Urothelium cell line (cell line): ENCODE measurements at places on chromosomes 5 and 9.

DNA sequence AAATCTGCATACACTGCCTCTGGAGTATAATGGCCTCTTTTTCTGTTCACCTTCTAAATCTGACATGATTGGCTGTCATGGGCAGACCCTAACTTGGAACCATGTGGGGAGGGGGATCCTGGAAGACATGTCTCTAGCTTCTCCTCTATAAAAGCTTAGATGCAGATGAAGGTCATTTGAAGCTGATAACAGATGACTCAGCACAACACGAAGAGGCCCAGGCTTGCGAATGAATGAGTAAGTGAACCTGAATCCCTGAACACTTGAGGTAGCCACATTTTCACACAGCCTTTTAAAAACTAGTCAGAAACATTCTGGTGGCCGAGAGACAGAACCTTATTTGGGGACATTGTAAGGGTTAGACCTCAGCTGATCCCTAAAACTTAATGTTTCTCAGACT is 282.6 kb downstream of the ELAVL2 start:
- peak; percentile 3 for DNase-seq

GRCh38 chr5:7422316-7423106 is 26.6 kb downstream of the ADCY2 start:
- no peak for DNase-seq

- no peak for DNase-seq
These were observed 3.8 kb downstream of the SOX30 start for GRCh38 chr5:157648275-157648990.

DNA sequence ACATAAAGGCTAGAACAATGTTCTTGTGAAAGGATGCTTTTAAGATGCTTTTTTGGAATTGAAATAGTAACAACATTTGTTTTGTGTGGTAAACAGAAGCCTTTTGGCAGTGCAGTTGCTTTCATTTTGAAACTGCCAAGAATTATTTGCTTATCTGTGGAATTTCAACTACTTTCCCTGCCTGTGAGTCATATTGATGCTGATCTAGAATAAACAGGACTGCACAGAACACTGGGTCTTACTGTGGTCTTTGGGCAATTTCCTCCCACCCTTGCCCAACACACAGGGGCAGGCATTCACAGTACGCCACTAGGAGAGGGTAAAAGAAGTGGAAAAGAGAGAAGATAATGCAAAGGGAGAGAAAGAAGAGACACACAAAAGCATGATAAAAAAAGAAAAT is 483.7 kb downstream of the ELAVL2 start:
- peak; percentile 26 for DNase-seq

DNA sequence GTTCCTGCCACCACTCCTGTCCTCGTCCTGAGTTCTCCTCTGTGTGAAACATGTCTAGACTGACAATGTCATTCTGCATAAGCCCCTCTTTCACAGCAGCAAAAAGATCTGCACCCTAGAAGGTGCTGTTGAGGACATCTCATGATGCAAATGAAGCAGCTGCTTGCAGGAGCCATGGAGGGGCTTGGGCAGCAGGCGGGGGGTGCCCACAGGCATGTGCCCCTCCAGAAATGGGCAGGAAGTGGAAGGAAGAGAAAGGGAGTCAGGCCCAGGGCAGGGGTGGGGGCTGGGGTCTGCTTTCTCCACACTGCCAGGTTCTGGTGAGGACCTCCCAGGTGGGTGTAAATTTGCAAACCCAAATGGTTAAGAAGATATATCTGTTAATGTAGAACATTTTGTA is 54.5 kb upstream of the KCNMB1 start:
- no peak for DNase-seq

- peak; percentile 10 for DNase-seq
These were observed 290.8 kb downstream of the YTHDC2 start for GRCh38 chr5:113804264-113804663.

- DNase-seq = no peak
These were observed 10.7 kb downstream of the NKD2 start for GRCh38 chr5:1019001-1019905.

GRCh38 chr5:8376478-8376877 is 507.5 kb downstream of the MTRR start:
- no peak for DNase-seq

DNA sequence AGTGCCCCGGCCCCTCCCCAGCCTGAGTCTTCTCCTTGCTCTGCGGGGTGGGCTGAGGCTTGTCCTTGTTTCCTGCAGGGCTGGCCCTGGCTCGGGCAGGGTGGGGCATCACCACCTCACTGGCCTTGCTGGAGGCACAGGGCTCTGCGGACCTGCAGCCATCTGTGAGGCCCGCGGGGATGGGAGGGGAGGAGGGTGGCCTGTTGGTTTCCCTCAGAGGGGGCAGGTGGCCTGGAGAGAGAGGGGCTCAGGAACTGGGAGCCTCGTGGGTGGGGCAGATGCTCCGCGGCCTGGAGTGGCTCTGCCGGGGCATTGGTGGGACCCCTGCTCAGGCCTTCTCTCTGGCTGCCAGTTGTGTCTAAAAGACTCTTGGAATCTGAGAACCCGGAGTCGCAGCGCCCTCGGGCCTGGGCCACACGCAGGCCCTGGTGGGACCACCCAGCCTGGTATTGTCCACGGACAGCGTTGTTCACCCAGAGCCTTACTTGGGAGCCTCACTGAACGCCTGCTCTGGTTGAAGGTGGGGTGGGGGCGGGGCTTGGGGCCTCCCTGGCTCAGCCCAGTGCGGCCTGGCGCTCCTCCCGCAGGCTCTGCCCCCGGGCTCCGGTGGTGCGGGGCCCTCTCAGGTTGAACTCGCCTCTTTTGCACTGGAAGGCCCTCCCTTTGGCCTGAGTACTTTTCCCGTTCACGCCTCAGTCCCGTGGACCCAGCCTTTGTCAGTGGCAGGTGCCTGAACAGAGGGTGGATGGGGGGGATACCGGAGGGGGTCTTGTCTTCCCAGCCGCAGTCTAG is 111.3 kb downstream of the RXRA start:
- no peak for DNase-seq

- DNase-seq = peak; percentile 18
These were observed 15.5 kb upstream of the SLC36A3 start for GRCh38 chr5:151318850-151319732.

GRCh38 chr9:115397591-115398312 is 279.8 kb upstream of the TNC start:
- DNase-seq = no peak

- DNase-seq = peak; percentile 33
These were observed 25.3 kb upstream of the PPP1R2B start for GRCh38 chr5:156824800-156825199.

- DNase-seq = no peak
These were observed 20.3 kb upstream of the RNF180 start for GRCh38 chr5:64145216-64145895.

DNA sequence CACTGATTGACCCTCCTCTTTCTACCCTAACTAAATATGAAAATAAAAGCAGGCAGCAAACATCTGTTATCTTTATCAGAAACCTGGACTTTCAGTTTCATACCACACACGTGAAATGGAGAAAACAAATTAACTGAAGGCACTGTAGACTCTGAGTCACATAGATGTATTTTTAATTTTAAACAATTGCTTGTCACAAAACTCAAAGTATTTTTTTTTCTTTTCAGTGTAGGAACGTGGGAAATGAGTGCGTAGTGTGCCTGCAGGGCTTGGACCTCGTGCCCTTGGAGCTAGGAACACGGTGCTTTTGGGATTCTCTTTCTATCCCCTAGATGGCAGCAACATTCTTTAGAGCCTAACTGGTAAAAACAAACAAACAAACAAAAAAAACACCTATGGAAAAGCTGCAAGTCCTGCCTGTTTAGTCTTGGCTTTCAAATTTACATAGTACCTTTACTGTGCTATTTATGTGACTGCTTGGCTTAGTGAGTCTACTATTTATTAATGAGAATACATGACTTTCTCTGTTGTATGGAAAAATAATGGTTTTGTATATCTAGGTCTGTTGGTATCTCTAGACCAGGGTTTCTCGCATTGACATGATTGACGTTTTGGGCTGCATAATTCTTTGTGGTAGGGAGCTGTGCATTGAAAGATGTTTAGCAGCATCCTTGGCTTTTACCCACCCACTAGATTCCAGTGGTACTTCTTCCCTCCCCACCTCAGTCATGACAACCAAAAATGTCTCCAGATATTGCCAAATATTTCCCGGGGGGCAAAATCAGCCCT is 16.8 kb upstream of the ACTBL2 start:
- DNase-seq = peak; percentile 60

DNA sequence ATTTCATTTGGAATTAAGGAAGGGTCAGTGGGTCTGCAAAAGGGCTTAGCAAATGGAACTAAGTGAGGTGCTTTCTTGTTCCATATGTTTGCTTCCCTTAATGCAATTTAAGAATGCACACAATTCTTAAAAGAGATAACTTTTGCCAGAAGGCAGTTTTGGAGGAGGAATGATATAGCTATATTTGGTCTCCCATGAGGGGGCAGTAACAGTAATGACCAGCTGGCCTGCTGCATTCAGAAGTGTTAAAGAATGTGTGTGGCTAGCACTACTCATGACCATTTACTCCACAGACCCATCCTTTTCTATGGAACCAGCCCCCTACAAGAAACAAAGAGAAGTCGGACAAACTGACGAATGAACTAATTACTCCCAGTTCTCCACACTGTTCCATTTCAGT is 638.9 kb downstream of the RAB3C start:
- DNase-seq = no peak

GRCh38 chr5:176629853-176630680 is at the start of the genes EIF4E1B and SNCB:
Gene EIF4E1B, plus strand, starts transcription at chr5:176630675. Its CDS starts 12,113 bp downstream, at chr5:176642788.
Gene SNCB, minus strand, starts transcription at chr5:176630534. Its CDS starts 880 bp downstream, at chr5:176629654.
- DNase-seq = peak; percentile 81

- no peak for DNase-seq
These were observed 229.0 kb downstream of the ROR2 start for GRCh38 chr9:91720751-91721705.

DNA sequence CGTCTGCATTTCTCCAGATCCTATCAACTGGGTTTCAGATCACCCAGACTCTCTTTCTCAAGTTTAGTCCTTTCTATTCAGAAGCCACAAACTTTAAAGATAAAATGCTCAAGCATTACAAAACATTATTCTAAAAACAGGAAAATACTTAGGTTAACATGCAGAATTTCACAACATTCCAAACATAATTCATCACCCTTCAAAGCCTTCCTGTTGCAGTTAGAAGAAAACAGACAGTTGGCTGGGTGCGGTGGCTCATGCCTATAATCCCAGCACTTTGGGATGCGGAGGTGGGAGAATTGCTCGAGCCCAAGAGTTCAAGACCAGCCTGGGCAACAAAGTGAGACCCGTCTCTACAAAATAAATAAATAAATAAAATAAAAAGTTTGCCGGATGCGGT is 7.7 kb upstream of the OCLN start:
- no peak for DNase-seq

DNA sequence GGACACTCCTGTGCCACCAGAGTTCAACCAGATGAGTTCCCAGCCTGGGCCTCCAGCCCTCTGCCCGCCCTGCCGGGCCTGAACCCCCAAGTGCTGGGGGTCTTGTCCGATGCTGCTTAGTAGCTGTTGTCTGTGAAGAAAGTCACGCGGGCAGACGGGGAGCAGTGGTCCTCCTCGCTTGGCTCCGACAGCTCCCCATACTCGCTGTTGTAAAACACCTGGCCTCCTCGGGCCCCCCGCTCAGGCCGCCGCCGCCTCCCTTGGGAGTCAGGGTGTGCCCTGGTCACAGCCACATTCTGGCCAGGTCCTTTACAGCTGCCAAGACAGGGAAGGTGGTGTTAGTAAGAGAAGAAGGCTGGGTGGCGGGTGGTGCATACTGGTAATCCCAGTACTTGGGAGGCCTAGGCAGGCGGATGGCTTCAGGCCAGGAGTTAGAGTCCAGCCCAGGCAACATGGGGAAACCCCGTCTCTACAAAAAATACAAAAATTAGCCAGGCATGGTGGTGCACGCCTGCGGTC is 11.8 kb upstream of the SCGB3A1 start:
- no peak for DNase-seq

- no peak for DNase-seq
These were observed 81.4 kb downstream of the C9orf152 start for GRCh38 chr9:110126499-110126941.

GRCh38 chr5:138336952-138337684 is 948 bp upstream of the FAM53C start:
- DNase-seq = no peak

- DNase-seq = no peak
These were observed 1.5 kb downstream of the FCN1 start for GRCh38 chr9:134916161-134916665.

GRCh38 chr9:109010746-109011145 is 2.6 kb downstream of the CTNNAL1 start:
- DNase-seq = peak; percentile 20

DNA sequence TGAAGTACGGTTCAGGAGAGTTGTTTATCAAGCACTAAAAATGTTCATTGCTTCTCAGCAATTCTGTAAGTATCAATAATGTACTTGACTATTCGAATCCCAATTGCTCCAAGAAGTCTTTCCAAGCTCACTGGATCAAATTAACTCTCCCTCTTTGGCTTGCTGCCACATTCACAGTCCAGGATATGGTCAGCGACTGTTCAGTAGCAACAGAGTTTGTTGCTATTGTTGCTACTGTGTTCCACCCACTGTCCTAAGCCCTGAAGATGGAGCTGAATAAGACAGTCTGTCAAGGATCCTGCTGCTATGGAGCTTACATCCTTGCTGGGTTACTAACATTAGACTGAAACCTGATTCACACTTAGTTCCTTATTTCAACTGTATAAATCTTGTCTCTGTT is 110.8 kb downstream of the FGF10 start:
- DNase-seq = no peak

DNA sequence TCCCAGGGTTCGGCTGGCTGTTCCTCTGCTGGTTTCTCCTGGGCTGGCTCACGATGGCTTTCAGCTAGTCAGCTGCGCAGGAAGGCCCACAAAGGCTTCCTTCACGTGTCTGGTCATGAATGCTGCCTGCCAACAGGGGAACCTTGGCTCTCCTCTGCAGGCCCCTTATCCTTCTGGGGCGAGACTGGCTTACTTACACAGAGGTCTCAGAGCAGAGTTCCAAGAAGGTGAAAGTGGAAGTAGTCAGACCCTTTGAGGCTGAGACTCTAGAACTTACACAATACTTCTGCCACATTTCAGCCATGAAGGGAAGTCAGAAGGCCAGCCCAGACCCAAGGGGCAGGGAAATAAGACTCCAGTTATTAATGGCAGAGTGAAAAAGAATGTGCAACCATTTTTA is 99.5 kb downstream of the LHFPL2 start:
- DNase-seq = no peak

DNA sequence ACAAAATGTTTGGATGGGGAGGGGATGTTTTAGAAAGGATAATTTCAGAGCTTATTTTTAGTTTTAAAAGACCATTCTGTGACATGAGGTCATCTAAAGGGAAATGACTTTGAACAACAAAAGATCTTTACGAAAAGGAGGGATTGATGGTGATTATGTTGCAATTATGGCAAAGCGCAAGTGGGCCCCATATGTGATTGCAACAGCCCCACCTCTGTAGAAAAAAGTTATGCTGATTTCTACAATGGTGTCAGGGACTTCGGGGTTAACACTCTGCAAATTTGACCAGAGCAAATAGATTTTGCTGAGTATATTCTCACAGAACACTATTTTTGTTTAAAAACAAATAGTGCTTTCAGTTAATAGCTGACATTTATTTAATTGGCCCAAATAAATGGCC is 312.8 kb downstream of the NSG2 start:
- no peak for DNase-seq

- no peak for DNase-seq
These were observed 167.3 kb downstream of the PJA2 start for GRCh38 chr5:109242518-109242917.

GRCh38 chr5:57184322-57184721 is 10.5 kb downstream of the GPBP1 start:
- no peak for DNase-seq

GRCh38 chr9:71752928-71753327 is 15.4 kb downstream of the CEMIP2 start:
- no peak for DNase-seq

- peak; percentile 36 for DNase-seq
These were observed 796 bp upstream of the PDLIM7 start for GRCh38 chr5:177498013-177498787.

- no peak for DNase-seq
These were observed 1.0 kb downstream of the GABRB2 start for GRCh38 chr5:161545344-161546094.
